ENCODE measurements at places on chromosomes 3 and 15. TPM values are rescaled to one million over a fixed set of nuclear protein-coding genes. Genes with fewer than 3 reads are reported as not detected.

The KNL1 gene
- 2.4 TPM for total RNA-seq

The CSPG5 gene
- total RNA-seq: 0.47 TPM

The ZNF860 gene
- 0.81 TPM for total RNA-seq

The SLC15A2 gene
- 2.5 TPM for total RNA-seq

The GPR27 gene
- total RNA-seq: 0.70 TPM

The EHHADH gene
- 35.5 TPM for total RNA-seq

The C2CD4A gene
- 1.1 TPM for total RNA-seq

DNA sequence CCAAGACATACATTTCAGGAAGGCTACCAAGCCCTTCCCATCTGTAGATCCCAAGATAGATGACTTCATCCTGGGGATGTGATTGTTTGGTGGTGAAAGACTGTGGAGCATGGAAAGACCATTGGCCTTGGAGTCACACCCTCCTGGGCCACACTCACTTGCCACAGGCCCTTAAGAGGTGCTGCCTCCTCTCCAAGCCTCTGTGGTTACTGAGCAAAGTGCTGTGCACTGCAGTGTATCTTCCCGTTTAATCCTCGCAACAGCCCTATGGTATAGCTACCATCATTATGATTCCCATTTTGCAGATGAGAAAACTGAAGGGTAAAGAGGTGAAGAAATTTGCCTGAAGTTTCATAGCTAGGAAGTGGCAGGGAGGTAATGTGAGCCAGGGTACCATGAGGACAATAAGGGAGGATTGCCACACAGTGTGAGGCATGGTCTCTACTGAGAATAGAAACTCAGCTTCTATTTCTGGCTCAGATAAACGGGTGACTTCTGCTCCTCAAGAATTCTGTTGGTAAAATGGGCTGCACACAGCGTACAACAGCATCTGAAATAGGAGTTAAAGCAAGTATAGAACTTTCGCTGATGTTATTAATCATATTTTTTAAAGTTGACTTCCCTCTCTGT, 23.9 kb upstream of the RHO start:
- DNase-seq: no peak

DNA sequence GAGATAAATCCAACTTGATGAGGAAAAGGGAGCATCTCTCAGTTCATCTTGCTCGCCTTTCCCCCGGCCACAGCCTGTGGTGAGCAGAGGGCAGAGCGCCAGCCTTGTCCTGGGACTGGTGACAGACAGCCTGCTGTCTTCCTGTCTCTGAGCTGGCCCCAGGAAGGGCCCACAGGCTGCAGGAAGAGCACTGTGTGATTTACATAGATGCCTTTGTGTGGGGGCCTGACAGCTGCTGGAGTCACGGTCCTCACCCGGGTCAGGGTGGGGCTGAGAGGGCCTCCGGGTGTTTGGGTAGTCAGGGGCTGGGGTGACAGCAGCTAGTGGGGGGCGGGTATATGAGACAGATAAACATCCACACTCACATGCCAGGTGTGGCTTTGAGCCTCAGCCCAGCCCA, 29.3 kb downstream of the PLA2G4D start:
- no peak for DNase-seq

GRCh38 chr15:60391722-60392315, 6.0 kb downstream of the ANXA2 start:
- DNase-seq: no peak

DNA sequence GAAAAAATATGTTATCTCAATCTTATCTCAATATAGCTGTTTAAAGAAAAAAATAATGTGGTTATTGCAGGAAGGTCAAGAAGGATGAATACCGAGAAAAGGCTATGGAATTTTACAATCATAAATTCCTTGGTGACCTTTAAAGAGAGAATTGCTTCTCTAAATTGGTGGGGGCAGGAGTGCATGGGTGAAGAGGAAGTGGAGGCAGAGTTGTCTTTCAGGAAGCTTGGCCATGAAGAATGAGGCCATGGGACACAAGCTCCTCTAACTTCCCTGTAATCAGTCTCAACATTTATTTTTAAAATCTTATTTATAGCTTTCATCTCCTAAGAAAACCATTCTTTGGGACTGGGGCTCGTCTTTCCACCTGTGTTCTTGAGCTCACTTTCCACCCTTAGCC, 22.4 kb upstream of the ALDH1A2 start:
- no peak for DNase-seq

Measured in left colon (tissue), 2 donors.